ENCODE measurements at places on chromosomes 16 and 17.
A peak's percentile ranks its signal among the peaks of the same experiment; 100 is the strongest.

DNA sequence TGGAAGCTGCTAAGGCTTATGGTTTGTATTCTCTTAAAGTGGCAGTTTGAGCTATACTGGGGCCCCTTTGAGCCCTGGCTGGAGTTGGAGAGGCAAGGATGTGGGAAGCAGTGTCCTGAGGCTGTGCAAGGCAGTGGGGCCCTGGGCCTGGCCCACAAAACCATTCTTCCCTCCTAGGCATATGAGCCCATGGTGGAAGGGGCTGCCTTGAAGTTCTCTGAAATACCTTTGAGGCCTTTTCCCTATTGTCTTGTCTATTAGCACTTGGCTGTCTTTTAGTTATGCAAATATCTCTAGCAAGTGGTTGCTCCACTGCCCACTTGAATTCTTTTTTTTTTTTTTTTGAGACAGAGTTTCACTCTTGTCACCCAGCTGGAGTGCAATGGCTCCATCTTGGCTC lies 119.2 kb downstream of the PCTP start:
- no peak for DNase-seq

GRCh38 chr17:68288375-68288774 lies 2.6 kb downstream of the SLC16A6 start:
- no peak for DNase-seq

DNA sequence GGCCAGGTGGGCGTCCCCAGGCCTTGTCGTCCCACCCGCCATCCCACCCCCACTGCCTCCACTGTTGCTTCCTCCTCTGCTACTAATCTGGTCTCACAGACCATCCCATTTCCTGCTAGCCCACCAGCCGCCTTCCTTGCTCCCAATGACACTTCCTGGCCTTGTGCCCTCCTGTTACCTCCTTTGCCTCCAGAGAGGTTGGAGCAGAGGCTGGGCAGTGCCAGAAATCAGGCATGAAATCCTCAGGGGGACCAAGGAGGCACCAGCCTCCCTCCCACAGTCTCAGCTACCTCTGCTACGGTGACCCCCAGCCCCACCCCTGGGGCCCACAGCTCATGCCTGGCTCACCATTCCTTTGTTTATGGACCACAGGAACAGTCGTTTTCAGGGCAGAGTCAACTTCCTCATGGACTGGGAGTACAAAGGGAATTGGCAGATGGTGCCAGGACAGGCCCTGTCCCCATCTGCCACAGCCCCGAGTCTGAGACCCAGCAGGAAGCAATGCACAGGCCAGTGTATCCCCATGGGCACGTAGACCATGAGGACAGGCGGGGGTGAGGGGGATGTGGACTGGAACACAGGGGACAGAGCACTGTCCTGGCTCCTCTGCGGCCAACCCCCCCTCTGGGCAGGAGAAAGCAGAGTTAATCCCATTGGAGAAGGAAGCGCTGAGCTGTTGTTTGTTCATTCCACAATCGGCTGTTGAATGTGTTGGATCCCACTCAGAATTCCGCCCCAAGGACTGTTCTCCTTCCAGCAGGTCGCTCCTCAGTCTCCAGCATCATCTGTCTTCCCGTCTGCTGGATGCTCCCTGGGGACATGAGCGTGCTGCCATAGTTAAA lies 2.2 kb upstream of the CDH5 start:
- DNase-seq = no peak

DNA sequence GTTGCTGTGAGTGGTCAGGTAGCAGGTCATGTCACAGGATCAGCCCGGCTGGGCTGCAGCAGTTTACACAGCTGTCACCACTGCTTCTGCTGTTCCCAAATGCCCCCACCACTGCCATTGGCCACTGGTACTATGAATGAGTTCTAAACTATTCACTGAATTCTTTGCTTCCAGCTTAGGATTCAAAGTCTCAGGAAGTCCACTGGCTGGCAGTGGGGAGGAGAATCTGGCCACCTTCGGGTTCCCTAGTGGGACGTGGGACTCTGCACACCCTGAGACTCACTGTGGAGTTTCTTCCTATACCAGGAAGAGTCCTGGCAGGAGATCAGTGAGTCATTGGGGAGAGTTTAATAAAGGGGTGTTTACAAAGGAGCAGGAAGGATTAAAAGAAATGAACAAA lies 6.9 kb downstream of the MT1X start:
- no peak for DNase-seq

DNA sequence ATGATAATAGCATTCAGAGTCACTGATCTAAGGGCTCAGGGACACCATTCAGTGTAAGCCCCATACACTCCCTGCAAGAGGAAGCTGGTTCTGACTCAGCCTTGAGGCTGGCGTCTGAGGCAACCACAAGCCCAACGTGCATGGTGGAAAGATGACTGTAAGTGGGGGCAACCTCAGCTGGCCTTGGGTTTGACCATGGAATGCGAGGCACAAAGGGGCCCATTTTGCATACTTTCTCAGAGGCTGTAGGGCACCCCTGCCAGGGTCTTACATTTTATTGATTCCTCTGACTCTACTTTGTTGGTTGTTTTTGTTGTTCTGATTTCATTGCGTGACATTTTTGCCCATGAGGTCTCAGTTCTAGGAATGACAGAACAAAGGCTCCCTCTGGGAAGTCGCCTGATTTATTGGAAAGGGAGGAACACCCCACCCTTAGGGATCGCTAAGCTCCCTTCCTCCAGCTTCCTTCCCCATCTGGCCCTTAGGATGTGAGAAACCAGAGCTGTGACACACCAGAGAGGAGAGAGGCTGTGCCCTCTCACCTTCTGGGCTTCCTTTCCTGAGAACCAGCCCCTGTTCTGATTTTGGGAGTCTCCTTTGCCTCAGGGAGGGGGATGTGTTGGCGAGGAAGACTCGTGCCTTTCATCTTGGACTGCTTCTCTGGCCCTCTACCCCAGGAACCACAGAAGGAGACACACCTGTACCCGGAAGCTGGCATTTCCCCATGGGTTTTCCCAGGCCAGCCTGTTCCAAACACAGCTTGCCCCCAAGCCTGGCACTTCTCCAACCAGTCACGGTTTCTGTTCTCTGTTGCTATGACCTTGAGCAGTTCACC lies 5.6 kb upstream of the CIITA start:
- DNase-seq = peak; percentile 59

DNA sequence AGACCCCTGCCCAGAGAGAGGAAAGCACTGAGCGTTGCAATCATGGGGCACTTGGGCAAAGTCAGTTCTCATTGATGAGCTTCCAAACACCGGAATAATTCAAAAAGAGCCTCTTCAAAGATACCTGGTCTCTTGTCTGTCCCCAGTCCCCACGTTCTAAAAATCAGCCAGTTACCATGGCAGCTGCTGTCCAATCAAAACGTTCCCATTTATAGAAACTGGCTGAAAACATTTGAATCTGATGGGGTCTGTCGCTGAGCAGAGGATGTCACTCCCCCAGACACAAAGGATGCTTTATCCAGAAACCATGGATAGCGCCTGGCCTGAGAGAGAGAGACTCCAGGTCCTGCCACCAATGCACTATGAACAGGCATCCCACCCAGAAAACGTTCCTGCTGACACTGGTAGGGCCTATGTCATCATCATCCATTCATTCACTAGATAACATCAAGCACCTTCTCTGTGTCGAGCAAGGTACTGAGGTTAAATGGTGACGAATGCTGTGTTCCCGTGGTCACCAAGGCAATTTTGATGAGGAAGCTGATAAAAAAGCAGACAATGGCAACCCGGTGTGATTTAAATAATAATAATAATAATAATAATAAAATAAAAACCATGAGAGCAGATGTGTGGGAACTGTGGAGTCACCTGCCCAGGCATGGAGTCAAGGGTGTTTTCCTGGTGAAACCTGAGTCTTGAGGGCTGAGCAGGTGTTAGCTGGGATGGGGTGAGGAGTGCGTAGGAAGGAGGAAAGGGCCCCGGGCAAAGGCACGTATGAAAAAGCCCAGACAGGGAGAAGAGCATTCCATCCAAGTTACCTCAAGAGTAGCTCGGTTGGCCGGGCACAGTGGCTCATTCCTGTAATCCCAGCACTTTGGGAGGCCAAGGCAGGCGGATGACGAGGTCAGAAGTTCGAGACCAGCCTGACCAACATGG lies 19.0 kb upstream of the CALB2 start:
- peak; percentile 92 for DNase-seq

DNA sequence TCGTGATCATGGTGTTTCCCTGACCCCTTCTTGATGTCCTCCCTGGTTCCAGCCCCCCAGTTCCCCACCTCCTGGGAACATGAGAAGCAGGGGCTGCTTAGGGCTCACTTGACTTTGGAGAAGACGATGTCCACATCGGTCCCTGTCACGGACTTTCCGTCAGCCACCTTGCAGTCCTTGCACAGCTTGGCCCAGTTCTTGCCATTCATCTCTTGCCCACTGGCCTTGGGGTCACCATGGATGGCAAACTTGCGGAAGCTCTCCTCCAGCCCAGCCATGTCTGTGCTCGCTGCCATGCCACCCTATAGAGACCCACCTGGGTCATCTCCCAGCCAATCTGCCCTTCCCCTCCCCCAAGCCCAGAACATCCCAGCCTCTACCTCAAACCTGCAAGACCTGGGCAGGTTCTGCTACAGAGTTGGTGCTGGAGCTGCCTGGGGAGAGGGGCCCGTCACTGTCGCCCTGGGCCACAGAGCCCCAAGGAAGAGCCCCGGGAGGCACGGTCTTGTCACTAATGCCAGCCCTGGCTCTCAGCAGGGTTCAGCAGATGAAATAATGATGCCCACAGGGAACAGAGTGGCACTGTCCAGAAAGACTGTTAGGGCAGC lies 2.4 kb downstream of the TPPP3 start:
- DNase-seq = no peak

DNA sequence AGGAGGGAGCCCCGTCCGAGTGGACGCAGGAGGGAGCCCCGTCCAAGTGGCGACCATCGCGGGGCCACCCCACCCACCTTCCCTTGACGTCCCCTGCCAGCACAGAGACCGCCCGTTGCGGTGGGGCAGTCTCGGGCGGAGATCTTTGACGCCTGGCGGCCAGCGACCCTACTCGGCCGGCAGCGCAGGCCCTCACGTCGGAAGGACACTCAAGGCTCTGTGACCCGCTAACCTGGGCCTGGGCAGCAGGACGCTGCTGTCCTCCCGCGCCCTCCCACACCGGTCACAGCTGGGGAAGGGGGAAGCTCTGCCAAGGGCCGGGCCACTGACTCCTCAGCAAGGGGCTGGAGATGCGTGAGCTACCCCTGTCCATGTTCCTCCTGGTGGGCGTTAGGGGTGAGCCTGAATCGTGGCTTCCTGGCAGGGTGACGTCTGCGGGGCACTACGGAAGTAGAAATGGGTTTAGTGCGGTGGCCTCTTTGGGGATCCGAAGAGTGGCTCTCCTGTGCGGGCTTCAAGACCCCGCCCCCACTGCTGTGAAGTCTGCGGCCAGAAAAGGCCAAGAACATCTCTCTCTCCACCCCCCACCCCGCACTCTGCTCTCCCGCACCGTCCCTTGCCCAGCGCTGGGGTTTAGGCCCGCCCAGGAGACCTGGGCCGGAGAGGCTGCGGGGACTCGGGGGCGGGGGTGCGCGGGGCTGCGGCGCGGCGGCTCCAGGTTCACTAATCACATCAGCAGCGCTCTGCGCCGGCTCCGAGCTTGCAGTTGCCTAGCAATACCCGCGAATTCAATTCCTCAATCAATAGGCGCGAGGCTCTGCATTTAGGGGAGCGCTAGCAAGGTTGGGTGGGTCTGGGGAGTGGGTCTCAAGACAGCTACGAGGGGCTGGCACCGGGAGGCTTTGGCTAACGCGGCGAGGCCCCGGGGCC lies 5.8 kb downstream of the CBX8 start:
- DNase-seq = no peak

GRCh38 chr17:66678827-66679226 lies 156.1 kb upstream of the CACNG5 start:
- no peak for DNase-seq

GRCh38 chr16:84631886-84632285 lies 14.0 kb upstream of the COTL1 start:
- DNase-seq = no peak

- no peak for DNase-seq
Observed at GRCh38 chr16:51685498-51685897, 534.4 kb upstream of the SALL1 start.

All from foreskin keratinocyte (primary cell).